GM23338 (cell line): ENCODE measurements at places on chromosomes 1 and 21.

- DNase-seq: peak; percentile 93
Observed at GRCh38 chr1:50348449-50349241, 74.6 kb downstream of the DMRTA2 start.

GRCh38 chr1:30272277-30273020 is 450.9 kb downstream of the MATN1 start:
- DNase-seq: no peak

DNA sequence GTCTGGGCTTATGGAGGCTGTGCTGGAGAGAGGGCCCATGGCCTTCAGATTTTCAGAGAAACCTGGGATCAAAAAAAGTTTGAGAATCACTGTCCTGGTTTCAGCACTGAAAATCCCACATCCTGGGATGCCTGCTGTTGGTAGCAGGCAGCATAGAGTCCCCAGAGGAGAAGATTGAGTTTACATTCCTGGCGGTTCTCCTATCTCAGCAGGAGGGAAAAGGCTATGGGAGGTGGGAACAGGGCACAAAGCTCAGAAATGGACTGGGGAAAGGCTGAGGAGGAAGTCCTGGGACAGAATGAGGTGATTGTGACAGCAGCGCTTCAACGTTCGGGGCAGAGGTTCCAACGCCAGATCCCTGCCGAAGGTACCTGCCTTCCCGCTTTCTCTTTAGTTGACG is 103.4 kb downstream of the ETS2 start:
- no peak for DNase-seq

DNA sequence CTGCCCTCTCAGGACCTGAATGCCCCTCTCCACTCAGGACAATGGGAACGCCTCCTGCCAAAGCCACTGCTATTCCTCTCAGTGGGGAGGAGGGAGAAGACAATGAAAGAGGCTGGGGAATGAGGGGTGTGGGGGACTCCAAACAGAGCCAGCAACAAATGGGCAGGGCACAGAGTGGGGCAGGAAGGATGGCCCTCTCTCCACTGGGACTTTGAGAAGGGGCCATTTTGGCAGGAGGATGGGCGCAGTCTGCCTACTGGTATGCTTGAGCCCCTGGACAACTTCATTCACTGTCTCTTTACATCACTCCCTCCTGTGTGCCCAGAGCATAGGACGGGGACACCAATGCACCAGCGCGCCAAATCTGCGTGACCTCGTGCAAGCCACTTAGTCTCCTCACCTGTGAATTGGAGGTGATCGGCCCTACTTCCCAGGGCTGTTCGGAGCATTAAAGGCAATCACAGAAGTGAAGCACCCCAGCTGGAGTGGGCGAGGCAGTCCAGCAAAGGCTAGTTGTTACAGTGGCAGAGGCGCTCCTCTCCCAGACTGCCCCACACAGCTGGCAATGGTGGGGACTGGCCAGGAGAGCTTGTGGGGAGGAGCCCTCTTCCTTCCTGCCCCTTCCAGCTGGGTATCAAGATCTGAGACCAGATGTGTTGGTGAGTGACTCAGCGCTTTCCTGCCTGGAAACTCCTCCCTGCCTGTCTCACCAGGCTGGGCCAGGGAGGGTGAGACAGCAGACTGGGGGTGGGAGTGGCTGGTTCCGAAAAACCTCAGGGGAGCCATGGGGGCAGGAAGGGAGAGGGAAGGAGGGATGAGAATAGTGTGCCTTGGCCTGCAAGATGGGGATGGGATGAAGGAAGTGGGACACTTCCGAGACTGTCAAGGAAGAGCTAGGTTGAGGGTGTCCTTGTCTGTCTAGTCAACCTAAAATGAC is 22.4 kb upstream of the SYNC start:
- peak; percentile 72 for DNase-seq

GRCh38 chr1:229928767-229929166 is 138.3 kb upstream of the GALNT2 start:
- DNase-seq: no peak

DNA sequence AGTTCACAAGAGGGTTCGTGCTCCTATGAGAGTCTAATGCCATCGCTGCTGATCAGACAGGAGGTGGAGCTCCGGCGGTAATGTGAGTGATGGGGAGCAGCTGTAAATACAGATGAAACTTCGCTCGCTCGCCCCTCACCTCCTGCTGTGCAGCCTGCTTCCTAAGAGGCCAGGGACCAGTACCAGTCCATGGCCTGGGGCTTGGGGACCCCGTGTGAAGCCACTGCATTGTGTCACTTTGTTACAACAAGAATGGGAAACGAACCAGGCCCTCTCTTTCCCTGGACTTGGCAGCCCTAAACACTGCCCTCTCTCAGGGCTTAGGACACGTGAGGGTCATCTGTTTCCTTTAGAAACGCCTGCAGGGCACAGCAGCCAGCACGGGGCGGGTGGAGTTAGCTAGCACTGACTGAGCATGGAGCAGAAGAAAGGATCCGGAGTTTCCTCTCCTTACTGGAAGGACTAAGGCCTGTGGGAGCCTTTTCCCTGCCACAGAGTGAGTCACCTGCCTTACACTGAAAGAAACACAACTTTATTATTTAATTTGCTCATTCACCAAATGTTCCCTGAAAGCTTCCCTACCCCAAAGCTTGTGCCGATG is 185.2 kb upstream of the TMEM51 start:
- peak; percentile 5 for DNase-seq

DNA sequence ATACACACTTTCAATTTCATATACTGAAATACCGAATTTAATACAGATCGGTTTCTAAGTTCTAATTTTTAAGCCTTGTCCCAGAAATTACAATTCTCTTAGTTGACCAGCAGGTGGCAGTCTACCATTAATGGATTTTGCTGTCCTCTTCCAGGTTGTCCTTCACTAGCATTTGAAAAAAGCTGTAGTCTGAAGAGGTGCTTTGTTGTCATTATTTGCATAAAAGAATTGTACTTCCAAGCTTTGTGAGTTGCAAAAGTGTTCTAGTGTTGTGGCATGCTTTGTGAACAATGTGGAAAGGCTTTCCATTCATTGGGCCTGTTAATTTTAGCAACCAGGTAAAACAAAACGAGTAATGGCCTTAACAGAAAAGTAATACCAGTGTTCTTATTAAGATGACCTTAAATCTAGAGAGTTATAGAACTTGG is 193.6 kb downstream of the RPS6KC1 start:
- peak; percentile 73 for DNase-seq

DNA sequence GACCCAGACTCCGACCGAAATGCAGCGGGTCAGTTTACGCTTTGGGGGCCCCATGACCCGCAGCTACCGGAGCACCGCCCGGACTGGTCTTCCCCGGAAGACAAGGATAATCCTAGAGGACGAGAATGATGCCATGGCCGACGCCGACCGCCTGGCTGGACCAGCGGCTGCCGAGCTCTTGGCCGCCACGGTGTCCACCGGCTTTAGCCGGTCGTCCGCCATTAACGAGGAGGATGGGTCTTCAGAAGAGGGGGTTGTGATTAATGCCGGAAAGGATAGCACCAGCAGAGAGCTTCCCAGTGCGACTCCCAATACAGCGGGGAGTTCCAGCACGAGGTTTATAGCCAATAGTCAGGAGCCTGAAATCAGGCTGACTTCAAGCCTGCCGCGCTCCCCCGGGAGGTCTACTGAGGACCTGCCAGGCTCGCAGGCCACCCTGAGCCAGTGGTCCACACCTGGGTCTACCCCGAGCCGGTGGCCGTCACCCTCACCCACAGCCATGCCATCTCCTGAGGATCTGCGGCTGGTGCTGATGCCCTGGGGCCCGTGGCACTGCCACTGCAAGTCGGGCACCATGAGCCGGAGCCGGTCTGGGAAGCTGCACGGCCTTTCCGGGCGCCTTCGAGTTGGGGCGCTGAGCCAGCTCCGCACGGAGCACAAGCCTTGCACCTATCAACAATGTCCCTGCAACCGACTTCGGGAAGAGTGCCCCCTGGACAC is 534 bp downstream of the C1orf56 start:
- peak; percentile 90 for DNase-seq

DNA sequence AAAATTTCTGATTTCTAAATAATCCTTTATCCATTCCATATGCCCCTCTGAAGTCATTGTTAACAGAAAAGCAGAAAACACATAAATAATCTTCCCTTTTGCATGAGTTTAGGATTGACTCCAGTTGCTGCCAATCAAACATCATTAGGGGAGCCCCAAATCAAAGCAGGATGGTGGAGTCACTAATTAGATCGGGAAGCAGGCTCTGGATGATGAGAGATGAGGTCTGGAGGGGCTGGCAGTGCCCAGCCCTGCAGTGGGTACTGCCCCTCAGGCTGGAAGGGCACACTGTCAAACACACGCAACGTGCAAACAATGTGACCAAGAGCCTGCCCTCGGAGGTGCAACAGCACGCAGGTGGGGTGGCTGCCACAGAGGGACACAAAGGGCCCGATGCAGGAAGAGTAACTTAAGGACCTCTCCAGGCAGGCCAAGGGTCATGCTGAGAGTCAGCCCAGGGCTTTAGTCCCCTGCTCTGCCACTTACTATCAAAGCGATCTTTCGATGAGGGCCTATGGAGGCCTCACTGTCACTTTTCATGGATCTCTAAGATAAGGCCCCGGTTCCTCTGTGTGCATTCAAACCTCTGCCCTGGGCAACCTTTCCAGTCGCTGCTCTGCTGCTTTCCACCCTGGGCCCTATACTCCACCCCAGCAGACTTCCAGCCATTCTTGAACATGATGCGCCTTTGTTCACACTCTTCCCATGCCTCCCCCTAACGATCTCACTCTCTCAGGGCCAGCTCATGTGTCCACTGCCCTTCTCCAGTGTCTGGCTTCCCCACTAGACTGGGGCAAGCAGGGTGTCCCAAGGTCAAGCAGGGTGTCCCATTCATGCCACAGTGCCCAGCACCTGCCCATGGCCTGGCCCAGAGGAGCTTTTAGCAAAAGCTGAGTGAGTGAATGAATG is 98.9 kb downstream of the DMRTB1 start:
- DNase-seq: no peak

DNA sequence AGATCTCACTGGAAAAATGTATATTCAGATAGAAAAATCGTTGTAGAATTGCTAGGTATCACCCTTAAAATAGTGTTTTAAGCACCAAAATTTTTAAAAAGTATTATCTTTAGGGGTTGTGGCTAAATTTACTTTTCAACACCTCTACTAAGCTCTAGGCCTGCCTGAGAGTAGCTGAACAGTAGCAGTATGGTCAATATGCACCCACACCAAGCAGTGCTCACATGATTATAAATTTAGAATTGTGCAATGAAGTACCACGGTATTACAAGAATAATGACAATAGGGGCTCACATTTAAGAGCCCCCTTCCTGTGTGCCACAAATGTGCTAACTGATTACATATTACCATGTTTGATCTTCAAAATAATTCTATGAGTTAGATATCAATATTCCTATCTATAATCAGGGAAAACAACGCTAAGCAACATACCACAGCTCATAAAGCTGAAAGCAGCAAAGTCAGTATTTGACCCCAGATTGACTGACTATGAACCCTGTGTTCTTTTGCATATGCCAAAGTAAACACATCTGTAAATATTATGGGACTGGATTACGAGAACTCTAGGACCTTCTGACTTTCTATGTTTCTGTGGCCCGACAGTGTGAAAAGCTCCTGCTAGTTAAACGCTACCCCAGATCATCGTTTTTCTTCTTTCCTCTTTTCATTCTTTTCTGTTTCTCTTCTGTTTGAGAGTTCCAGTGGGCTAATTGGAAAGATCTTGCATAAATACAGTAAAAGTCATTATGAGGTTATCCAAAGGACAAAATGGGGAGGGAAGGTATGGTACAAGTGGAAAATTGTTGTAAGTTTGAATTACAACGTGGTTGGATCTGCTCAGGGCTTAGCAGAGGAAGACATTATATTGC is 201.1 kb upstream of the C1orf87 start:
- no peak for DNase-seq

- DNase-seq: no peak
Observed at GRCh38 chr1:76891931-76892622, 24.8 kb downstream of the ST6GALNAC5 start.

DNA sequence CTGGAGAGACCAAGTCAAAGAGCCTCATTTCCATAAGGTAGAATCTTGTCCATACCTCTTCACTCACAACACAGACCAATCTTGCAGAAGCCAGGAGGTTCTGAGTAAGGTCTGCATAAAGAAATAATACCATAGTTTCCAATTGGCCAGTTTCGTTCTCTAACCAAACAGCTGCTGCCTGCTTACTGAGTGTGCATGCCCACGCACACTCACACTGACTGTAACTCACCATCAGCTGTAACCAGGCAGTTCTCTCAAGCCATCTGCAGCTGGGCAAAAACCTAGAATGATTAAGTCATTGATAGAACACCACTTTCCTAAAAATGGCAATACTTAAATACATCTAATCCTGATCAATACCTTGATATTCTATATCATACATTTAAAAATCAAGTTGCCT is 106.6 kb upstream of the VAV3 start:
- no peak for DNase-seq

DNA sequence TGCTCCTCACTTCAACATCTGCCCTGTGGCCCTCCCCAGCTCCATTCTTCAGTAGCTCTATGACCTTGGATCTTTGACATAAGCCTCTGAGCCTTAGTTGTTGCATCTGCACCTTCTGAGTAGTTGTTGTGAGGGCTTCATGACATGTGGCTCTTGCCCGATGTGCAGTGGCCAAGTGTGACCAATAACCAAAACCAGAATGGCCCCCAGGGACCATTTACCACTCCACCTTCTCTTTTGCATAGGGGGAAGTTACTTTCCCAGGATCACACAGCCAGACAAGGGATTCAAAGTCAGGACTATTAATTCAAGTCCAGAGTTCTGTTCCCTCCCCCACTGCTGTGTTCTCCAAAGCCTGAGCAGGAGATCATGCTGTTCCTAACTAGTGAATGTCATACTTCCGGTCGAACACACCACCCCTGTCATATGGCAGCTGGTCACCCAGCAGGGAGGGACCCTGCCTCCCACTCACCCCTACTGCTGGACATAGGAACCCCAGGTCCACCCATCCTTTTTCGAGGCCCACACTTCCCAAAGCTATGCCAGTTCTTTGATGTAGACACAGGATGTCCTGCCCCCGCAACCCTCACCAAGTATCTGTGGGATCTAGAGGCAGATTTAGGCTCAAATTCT is 4.0 kb downstream of the FGR start:
- DNase-seq: no peak

GRCh38 chr1:203196371-203196770 is 9.9 kb upstream of the CHI3L1 start:
- peak; percentile 60 for DNase-seq

DNA sequence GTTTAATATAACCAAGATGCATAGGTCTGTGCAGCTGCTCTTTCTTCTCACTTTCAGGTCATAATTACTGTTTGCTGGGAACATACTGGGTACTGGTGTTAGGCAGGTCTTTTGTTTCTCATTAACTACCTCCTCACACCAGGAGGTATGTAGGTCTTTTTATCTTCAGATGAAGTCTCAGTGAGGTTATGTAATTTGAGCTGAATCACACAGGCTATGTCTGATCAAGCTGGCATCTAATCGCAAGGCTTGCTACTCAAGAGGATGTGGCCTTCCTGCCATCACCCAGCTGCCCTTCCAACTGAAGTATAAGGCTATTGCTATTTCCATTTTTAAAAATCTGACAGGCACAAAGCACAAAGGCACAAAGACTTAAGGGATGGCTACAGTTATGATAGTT is 96.4 kb downstream of the RUNX1 start:
- DNase-seq: peak; percentile 12

GRCh38 chr1:14442669-14443068 is 155.8 kb upstream of the KAZN start:
- DNase-seq: peak; percentile 56

GRCh38 chr1:213192026-213192425 is 141.0 kb downstream of the RPS6KC1 start:
- DNase-seq: no peak

GRCh38 chr21:35197992-35198431 is 148.9 kb upstream of the RUNX1 start:
- no peak for DNase-seq

GRCh38 chr1:223515421-223515820 is 122.2 kb downstream of the CCDC185 start:
- no peak for DNase-seq
